ENCODE measurements at places on chromosomes 5 and 9. TPM values are rescaled to one million over a fixed set of nuclear protein-coding genes. Genes with fewer than 3 reads are reported as not detected.

GRM6 gene
- not detected for total RNA-seq

HMCN2 gene
- total RNA-seq, result 0.11 TPM

FCN2 gene
- total RNA-seq, result not detected

FOXD4 gene
- total RNA-seq, result 0.80 TPM

NR2F1-AS1 gene
- total RNA-seq, result 24.1 TPM

DNA sequence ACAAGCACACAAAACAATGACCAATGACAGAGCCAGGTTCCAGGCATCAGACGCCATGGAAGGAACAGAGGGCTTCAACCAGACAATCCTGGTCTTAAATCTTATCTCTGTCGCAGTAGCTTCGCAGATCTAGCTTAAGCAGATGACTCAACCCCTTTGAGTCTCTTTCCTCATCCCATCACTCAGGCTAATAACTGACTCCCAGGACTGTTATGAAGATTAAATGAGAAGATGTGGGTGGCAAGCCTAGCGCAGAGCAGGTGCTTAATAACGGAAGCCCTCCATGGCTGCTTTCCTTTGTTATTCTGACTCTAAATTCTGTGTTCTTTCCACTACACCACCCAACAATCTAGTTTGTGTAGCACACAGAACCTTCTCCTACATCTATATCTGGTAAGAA, 110.9 kb downstream of the SLC24A2 start:
- no peaks in the 10 kb centered on the region for H3K36me3 ChIP-seq
- no peak overlapping the region for H3K4me3 ChIP-seq
- no peak for DNase-seq
- H3K27ac ChIP-seq, result no peak overlapping the region

- H3K27ac ChIP-seq, result no peak overlapping the region
- no peaks in the 10 kb centered on the region for H3K27me3 ChIP-seq
- no peak overlapping the region for H3K4me3 ChIP-seq
- no peak for DNase-seq
Measured at GRCh38 chr9:93112864-93113389, 16.9 kb downstream of the CARD19 start.

DNA sequence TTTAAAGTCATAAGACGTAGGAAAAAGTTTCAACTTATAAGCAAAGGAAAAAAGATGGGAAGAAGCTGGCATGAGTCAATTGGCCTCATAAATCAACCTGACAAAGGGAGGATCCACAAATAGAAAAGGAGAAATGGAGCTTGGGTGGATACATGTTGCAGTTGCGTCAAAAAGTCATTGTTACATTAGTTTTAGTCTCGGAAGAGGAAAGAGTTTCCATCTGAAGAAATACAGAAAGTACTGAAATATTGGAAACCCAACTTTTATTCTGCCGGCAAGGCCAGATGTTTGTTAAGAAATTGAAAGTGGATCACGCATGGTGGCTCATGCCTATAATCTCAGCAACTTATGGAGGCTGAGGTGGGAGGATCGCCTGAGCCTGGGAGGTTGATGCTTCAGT, 11.3 kb upstream of the TIMD4 start:
- DNase-seq, result no peak
- H3K36me3 ChIP-seq, result no peaks in the 10 kb centered on the region
- no peaks in the 10 kb centered on the region for H3K27me3 ChIP-seq
- H3K27ac ChIP-seq, result no peak overlapping the region

- H3K4me1 ChIP-seq, result no peaks in the 10 kb centered on the region
- no peaks in the 10 kb centered on the region for H3K36me3 ChIP-seq
- H3K4me3 ChIP-seq, result no peak overlapping the region
- no peak overlapping the region for H3K27ac ChIP-seq
- no peaks in the 10 kb centered on the region for H3K27me3 ChIP-seq
Measured at GRCh38 chr5:57635146-57635777, 152.7 kb upstream of the ACTBL2 start.

DNA sequence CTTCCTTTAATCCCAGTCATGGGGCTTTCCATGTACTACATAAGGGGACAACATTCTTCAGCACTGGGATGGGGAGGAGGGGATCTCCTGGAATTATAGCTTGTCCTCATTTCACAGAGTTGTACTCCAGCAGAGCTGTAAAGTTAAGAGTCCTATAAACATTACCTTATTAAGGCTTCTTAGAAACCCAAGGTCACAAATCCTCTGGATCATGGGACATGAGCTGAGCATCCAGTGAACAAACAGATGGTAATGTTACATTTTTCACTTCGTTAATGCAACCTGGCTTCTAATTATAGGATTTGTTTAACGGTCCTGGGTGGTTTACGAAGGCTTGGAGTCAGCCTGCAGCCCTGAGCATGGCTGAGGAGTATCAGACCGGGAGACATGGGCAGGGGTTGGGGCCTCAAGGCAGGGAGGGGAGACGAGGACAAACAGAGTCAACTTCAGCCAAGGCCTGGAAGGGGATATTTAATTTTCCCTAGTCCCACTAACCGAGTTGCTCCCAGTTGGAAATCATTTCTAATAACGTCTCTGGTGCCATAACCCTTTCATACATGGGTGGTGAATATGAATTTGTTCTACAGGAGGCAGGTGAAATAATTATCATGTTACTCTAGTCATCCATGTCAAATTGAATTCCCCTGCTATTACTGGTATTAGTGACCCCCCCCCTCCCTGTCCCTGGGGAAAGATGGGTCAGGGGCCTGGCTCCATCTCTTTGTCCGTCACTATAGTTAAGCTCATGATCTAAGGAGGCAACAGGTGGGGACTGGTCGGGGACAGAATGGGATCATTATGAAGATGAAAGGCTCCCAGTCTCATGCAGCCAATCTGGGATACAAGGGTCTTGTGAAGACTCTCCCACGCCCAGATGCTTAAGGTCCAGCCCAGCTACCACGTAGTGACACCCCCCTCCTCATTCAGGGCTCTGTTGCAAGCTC, 10.7 kb upstream of the IL17B start:
- no peaks in the 10 kb centered on the region for H3K36me3 ChIP-seq
- DNase-seq, result no peak
- H3K27me3 ChIP-seq, result no peaks in the 10 kb centered on the region
- peaks cover 6% of the 10 kb centered on the region for H3K4me1 ChIP-seq
- no peak overlapping the region for H3K27ac ChIP-seq

- H3K27ac ChIP-seq, result no peak overlapping the region
- no peaks in the 10 kb centered on the region for H3K27me3 ChIP-seq
- no peaks in the 10 kb centered on the region for H3K36me3 ChIP-seq
- DNase-seq, result no peak
Measured at GRCh38 chr9:100890321-100890720, 138.2 kb upstream of the PLPPR1 start.

GRCh38 chr9:108634204-108634603, 221.6 kb downstream of the ACTL7B start:
- peaks cover 9% of the 10 kb centered on the region for H3K27me3 ChIP-seq
- DNase-seq, result peak; percentile 37
- no peak overlapping the region for H3K27ac ChIP-seq
- H3K4me1 ChIP-seq, result no peaks in the 10 kb centered on the region
